ENCODE measurements at places on chromosomes 7 and 10. TPM values are rescaled to one million over a fixed set of nuclear protein-coding genes. Genes with fewer than 3 reads are reported as not detected.

Gene TRIM50
- total RNA-seq, result 0.09 TPM

- DNase-seq, result no peak
- H3K36me3 ChIP-seq, result no peaks in the 10 kb centered on the region
- no peaks in the 10 kb centered on the region for H3K4me1 ChIP-seq
- no peak overlapping the region for H3K27ac ChIP-seq
- no peak overlapping the region for H3K4me3 ChIP-seq
Measured at GRCh38 chr7:7370076-7370475, 165.6 kb downstream of the COL28A1 start.

Gene NRP1
- 15.8 TPM for total RNA-seq

Gene TEX47
- total RNA-seq, result not detected

Gene INA
- 0.94 TPM for total RNA-seq

Data from thymus (tissue), 14 donors.